ENCODE measurements at places on chromosomes 12 and 14.
A peak's percentile ranks its signal among the peaks of the same experiment; 100 is the strongest.

- DNase-seq: no peak
Measured at GRCh38 chr14:23601424-23601823, 22.8 kb upstream of the JPH4 start.

DNA sequence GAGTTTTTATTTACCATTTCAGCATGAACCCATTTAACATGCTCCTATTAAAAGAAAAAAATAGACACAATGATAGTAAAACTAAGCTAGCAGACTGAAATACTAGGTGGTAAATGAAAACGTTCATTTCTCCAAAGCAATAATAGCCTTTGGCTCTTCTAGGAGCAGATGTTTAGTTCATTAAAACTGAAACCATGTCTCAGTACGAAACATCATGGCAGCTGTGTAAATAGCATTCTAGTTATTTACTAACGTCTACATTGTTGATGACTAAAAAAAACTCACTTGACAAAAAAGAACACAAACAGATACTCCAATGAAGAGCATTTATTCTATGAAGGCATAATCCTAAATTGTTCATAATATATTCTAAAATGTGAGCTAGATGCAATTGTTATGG is 17.9 kb downstream of the RECQL start:
- no peak for DNase-seq

GRCh38 chr14:85813040-85813439 is 283.1 kb downstream of the FLRT2 start:
- DNase-seq: no peak

- DNase-seq: no peak
Measured at GRCh38 chr12:120278137-120279069, 12.9 kb upstream of the PXN start.

DNA sequence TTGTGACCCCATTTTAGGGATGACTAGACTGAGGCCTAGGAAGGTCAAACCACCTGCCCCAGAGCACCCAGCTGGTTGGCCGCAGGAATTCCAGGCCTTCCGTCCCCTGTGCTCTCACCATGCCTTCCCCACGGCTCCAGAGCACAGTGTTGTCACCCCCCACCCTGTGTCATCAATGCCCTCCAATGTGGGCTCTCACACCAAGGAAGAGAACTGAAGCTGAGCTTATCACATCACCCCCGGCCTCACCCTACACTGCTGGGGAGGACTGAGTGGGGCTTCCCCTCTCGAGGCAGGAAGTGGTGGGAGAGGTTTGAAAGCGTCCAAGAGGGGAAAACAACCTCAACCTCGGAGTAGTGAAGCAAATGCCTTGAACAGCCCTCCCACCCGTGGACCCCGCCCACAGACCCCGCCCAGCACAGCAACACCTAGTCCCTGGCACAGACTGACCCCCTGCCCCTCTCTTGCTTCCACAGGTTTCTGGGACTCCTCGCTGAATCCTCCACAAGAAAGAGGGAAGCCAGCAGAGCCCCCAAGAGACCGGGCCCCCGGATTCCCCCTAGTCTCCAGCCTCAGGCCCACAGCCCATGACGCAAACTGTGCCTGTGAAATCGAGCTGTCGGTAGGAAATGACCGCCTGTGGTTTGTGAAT is 97.2 kb downstream of the LGMN start:
- no peak for DNase-seq

DNA sequence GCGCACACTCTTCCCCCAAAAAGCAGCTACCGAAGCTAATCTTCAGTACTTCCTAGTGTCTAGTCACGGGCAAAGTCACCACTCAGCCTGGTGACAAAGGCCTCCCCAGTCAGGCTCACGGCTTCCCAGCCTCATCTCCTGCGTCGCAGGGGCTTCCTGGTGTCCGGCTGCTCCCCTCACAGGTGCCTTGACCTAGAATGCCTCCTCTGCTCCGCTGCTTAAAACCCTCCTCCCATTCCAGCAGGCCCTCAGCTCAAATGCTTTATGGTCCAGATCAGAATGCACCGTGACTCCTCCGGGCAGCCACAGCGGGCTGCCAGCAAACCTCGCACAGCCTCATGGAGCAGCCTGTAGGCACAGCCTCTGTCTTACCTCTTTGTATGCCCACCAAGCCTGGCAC is 53.1 kb downstream of the PRIMA1 start:
- no peak for DNase-seq

DNA sequence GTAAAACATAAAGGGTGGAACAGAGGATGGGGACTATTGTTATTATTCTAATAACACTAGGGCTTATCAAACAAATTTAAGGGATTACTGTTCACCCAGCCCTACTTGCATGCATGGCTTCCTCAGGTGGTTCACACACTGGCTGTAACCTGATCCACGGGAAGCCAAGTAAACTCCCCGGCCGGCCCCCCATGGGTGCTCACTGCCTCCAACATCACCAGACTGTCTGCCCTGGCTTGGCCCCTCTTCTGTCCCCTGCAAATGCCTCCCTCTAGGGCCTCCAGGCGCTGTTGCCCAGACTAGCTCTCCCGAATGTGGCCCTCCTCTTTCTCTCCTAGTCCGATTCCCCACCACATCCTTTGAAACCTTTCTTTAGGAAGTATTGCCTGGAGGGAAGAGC is 18.6 kb downstream of the FAIM2 start:
- DNase-seq: no peak

DNA sequence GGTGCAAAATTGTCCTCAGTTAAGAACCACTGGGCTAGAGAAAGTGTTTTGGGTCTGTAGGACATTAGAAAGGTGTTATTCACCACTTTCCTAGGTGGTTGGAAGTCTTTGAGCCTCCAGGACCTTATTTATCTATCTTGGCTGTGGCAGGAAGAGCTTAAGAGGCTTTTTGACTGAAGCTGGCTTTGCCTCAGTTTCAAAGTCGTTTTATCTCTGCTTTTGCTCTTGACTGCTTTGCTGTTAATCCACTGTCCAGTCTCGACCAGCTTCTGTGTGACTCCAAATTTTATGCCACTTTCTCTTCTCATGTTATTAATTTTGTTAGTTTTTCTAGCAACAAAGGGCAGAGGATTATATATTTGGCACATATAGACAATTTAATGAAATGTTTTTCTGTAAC is 60.3 kb downstream of the PPHLN1 start:
- DNase-seq: no peak

GRCh38 chr12:91316161-91316906 is 133.7 kb upstream of the DCN start:
- no peak for DNase-seq

GRCh38 chr14:23881282-23881681 is 72.3 kb upstream of the DHRS4 start:
- DNase-seq: no peak

GRCh38 chr12:60169904-60170303 is 574.1 kb downstream of the SLC16A7 start:
- DNase-seq: no peak

DNA sequence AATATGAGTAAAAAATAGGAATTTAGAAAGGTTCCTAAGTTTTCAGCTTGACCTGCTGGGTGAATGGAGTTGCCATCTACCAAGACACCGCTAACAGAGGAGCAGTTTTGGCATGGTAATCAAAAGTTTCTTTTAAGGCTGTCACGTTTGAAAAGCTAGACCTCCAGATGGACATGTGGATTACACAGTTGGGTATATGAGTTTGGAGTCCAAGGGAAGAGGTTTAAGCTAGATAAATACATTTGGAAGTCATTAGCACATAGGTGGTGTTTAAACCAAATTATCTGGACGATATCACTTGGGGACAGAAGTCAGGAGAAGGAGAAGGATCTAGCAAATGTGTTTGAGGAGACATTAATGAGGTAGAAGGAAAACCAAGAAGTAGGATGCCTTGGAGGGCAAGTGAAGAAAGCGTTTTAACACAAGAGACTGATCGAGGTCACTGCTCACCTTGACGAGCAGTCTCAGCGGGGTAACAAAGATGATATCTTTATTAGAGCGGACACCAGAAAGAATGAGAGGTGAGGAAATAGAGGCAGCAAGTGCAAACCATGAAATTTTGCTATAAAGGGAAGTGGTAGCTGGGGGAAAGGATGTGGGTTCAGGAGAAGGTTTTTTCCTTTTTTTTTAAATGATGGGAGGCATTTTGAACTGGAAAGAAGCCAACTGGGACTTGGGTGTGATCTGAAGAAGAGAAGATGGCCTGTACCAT is 17.6 kb downstream of the PNP start:
- no peak for DNase-seq

DNA sequence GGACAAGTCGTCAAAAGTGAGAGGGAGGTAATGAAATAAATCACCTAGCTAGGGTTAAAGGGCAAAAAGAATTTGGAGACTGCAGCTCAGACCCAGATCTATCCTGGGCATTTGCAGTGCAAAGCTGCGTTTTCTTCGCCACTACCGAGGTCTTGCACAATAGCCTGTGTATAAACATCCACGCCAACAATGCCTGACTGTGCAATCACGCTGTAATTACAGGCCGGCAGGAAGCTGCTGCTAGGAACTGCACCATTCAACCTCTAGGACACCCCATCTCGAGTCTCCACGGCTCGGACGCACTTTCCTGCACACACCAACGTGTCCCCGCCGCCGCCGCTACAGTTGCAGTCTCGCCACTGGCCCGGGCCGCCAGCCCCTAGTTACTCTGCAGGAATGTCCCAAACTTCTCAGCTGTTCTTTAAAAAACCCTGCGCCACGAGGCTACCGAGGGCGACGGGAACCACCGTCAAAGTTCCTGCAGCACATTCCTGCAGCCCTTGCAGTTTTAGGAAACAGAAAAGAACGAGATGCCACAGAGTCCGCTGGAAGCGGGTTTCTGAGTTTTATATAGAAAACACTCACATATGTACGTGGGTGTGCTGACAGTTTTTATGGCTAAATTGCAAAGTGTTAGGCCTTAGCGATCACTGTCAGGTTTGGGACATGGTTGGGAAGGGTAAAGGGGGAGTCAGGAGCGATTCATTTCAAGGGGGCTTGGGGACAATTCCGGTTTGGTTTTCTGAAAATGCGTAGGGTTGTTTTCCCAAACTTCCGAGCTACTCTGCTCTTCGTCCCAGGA is 65.6 kb upstream of the PTGR2 start:
- DNase-seq: peak; percentile 71

- DNase-seq: no peak
Measured at GRCh38 chr12:127750076-127750840, 516.7 kb upstream of the TMEM132C start.

- DNase-seq: no peak
Measured at GRCh38 chr12:118851891-118852290, 129.4 kb upstream of the SRRM4 start.

DNA sequence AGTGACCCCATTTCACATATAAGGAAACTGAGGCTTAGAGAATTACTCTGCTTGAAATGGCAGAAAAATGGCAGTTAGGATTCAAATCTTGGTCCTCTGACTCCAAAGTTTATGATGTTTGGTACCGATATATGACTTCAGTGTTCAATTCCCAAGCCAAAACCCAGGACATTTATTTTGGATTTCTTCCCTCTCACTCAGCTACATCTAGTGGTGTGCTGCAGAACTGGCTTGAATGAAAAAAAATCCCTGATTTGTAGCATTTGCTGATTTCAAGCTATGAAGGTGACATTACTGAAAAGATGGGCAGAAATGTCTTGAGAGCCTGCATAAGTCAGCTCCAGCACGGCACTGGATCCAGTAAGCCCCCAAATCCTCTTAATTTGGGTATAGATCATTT is 106.4 kb downstream of the EFCAB11 start:
- no peak for DNase-seq
